Activated T-helper 1 cell treated with anti-CD3 and anti-CD28 coated beads, Interleukin-2, amount 50 U/mL, for 16 hours (primary cell): ENCODE measurements at places on chromosomes 7 and 10.

DNA sequence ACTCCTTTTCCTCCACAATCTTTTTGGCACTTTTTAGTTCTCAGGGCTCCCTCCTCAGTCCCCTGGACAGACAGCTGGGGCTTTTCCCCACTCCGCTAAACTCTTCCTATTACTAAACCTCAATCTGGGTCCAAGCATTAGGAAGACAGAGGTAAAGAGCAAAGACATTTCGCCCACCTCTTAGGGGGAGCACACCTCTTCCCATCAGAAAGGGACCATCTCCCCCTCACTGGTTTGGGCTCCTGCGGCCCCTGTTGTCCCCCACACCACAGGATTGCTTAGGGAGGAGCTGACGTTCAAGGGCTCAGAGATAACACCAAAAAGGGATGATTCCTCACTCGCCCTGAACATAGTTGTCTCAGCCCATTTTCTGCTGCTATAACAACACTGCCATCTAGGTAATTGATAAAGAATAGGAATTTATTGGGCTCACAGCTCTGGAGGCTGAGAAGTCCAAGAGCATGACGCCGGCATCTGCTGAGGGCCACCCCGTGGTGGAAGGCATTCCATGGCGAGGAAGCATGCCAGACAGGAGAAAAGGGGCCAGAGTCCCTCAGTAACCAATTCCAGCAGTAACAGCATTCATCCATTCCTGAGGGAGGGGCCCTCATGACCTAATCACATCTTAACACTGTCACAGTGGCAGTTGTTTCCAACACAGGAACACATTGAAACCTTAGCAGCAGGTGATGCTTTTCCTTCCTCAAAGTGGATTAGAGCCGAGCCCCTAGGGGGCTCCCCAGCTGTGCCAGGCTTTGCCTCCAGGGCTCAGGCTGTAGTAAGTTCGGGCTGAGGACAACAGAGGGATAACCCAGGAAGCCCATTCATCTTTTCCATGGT, 209.6 kb downstream of the EBF3 start:
- no peak for DNase-seq

DNA sequence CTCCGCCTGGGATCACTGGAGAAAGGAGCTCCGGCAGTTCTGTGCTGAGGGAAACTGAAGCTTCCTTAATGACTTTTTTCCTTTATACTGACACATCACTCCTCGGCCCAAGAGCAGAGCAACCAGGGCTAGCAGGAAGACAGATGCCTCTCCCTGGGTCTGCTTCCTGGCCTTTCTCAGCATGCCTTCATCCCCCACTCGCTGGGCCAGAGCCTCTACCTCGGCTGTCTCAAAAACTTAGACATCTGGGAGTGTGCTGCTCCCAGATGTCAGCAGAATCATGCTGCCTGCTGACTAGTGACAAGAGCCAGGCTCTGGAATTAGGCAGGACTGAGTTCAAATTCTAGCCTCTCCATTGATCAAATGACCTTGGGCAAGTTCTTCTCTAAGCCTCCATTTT, 24.4 kb upstream of the LRRC4 start:
- DNase-seq = no peak

DNA sequence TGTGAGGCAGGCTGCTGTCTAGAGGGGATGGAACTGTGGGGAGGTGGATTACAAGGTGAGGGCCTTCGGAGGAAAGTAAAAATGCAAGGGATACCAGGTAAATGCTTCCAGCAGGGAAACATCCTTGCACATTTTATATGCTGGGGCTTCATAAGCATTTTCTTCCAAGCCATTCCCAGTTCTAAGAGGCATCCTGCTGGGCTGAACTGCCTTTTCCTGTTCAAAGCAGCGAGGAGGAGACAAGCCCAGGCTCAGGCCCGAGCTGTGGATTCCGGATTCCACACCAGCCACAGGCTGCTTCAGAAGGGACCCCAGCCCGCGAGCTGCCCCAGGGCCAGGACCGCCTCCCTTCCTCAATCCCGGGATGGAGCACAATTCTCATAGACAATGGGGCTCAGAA, 249.7 kb downstream of the TNS3 start:
- no peak for DNase-seq

DNA sequence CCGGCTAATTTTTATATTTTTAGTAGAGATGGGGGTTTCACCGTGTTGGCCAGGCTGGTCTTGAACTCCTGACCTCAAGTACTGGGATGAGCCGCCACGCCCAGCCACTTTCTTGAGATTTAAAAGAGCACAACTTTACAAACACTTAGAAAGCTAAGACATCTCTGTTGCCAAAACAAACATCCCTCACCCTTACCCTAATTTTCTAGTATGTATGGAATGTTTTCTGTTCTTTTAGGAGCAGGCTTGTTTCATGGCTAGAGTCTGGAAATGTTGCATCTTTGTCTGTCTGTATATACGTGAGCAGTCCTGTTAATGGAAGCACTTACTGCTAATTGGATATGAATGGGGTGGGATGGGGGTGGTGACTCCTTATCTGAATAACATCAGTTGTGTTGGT, 2.9 kb downstream of the OLAH start:
- no peak for DNase-seq

DNA sequence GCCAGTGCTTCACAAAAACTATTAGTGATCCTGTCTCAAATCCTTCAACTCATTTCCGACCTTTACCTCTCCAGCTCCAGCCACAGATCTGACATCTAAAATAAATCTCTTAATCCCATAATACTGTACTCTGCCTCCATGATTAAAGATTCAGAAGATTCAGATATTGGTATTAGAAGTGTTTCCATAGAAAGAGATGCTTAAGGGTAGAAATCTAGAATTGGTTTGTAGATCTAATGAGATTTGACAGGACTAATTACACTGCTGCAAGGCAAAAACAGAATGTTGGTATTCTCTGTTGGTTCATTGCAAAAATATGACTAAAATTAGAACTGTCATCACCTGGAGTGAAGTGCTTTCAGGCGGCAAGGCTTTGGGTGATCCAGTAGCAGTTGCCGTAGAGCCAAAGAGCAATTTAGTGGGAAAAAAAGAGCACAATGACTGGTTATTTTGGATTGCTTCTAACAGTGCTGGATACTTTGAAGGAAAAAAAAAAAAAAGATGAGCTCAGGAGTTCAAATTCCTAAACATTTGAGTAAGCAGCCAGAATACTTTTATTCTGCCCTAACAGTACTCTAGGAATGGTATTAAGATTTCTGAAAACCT, 940.1 kb upstream of the SORCS1 start:
- DNase-seq = no peak

DNA sequence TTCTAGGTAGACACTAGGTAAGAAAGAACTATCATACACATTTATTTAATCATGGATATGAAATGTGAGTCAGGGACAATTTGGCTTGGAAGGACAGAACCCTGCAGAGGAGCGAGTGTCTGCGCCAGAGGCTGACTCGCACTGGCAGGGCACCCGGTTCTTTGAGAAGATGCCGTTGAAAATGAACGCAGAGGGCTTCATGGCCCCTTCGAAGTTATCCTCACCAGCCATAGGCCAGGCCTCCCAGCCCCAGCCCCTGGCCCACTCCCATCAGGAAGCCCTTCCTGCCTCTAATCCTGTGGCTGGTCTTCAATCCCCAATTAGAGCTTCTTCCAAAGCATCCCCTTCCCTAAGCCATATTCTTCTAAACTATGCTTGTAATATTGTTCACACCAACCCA, 239.8 kb downstream of the TCERG1L start:
- DNase-seq = no peak

GRCh38 chr10:4947635-4948596, 15.3 kb upstream of the AKR1C1 start:
- no peak for DNase-seq

- no peak for DNase-seq
Observed at GRCh38 chr7:6590645-6591110, 857 bp downstream of the INTS15 start.

- DNase-seq = no peak
Observed at GRCh38 chr10:19728376-19728775, 87.9 kb upstream of the PLXDC2 start.

DNA sequence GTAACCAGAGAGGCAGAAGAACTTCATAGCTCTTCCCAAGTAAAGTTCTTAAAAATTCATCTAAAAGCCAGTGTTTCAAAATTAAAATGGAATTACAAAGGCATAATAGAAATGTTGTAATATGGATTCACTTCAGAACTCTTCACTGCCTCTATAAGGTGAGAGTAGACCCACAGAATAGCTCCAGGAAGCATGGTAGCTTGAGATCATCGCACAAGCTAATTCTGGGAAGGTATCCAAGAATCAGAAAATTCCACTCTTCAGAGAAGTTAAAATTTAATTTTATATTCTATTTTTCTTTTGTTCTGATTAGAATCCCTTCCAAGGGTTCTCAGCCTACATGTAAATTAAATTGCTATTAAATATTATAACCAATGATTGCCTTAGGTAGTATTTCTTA, 1.5 kb upstream of the DHX32 start:
- no peak for DNase-seq

GRCh38 chr7:104366390-104366789, 38.0 kb downstream of the LHFPL3 start:
- no peak for DNase-seq

GRCh38 chr7:90758933-90759562, 162.9 kb downstream of the CDK14 start:
- DNase-seq = no peak

DNA sequence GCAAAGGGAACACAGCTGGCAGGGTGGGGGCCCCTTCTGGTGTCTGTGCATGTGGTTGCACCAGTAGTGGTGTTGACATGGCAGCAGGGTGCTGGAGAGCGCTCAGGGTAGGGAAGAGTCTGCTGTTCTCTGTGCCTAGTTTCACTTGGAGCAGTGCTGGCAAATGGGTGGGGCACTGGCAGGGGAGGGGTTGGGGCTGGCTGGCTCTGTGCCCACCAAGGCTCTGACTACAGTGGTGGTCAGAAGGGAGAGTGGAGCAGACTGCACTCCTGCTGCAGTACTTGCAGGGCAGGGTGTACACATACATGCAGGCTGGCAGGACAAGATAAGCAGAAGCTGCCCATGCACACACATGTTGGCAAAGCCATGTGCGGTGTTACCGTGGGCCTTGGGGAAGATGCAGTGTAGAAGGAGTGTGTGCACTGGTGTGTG, 18.2 kb downstream of the FAM25A start:
- no peak for DNase-seq

DNA sequence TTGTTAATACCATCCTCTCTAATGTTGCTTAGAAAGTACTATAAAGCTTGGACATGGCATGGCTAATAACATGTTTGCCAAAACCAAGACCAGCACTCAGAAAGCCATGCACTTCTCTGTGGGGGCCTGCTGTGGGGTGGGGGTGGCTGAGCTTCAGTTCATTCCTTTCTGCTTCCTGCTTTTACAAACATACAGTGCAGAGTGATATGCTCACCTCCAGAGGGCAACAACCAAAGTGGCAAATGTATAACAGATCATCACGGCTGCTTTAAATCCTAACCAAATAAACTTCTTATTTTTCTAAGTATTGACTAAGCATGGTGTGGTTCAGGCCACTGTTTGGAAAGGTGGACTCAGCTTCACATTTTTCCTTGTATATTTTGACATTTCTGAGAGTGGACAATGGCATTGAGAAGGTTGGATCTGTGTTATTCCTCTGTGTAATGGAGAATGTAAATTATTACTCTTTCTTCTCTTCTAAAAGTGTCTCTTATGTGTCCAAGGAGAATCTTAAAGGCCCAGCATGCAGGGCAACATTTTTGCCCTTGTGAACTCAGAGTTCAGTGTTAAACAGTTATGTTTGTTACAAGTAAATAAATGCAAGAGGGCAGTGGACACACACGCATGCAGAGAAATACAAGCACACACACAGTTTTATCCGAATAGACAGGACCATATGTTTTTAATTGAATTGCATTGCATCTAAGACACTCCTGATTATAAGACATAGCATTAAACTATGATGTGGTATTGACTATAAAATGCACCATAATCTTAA, 186.1 kb downstream of the HERPUD2 start:
- DNase-seq = no peak

DNA sequence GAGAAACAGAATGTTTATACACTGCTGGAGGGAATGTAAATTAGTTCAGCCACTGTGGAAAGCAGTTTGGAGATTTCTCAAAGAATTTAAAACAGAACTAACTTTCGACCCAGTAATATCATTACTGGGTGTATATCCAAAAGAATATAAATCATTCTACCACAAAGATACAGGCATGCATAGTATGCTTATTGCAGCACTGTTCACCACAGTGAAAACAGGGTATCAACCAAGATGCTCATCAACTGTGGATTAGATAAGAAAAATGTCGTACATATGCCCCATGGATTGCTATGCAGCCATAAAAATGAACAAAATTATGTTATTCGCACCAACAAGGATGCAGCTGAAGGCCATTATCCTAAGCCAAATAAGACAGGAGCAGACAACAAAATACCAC, 343.1 kb upstream of the KCND2 start:
- DNase-seq = no peak

- DNase-seq = no peak
Observed at GRCh38 chr10:14667280-14667679, 107.4 kb downstream of the FAM107B start.

- no peak for DNase-seq
Observed at GRCh38 chr7:150937848-150938561, 40.1 kb downstream of the KCNH2 start.

GRCh38 chr7:154774303-154774969, 228.5 kb downstream of the PAXIP1 start:
- DNase-seq = no peak

DNA sequence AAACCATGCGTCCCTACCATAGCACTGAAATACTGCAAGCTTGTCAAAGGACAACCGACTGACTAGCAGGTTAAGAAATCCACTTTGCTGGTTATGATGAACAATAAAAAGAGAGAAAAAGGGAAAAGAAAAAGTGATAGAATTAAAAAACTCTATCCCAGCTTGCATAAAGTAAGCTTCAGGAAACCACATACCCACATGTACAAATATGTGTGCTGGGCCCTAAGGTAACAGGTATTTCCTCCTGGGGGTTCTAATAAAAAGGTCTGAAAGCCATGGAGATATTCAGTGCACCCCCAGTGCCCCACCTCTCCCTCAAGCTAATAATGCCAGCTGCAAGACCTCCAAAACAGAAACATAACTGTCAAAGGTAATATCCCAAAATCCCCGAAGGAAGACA, 248.6 kb upstream of the KLF14 start:
- DNase-seq = no peak

- DNase-seq = no peak
Observed at GRCh38 chr7:151244196-151244840, 4.2 kb downstream of the SMARCD3 start.

DNA sequence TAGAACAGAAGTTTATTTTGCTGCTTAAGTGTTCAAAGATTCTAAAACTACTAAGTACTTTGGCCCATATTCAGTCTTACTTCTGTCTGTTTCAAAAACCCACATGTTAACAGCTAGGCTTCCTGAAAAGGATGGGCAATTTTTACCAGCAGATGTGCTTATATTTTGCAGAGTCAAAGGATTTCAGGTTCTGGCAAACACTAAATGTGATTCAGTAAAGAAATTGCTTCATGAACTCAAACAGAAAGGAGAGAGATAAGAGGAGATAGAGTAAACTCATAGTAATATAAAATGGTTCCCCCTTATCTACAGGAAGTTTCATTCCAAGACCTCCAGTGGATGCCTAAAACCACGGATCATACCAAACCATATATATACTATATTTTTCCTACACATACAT, 248.5 kb downstream of the AGMO start:
- DNase-seq = no peak
